Activated CD4-positive, CD25-positive, alpha-beta regulatory T cell treated with anti-CD3 and anti-CD28 coated beads, Interleukin-2, amount 50 U/mL, for 16 hours (primary cell): ENCODE measurements at places on chromosomes 4 and X.

DNA sequence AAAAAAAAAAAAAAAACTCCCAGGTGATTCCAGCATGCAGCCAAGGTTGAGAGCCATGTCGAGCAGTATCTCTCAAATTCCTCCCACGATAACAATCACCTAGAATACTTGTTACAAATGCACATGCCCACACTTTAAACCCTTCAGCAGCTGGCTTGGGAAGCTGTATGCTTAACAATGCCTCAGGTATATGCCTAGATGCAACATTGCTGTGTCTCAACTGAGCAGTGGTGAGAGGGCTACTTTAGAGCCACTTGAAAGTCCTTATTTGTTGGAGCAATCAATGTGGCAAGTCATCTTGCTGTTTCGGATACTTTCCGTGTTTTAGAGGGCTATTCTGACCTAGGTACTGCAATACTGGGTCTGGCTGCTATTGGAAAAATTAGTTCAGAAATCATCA lies 487.4 kb downstream of the INPP4B start:
- no peak for DNase-seq

- no peak for DNase-seq
Observed at GRCh38 chrX:147913570-147913969, 1.9 kb downstream of the FMR1 start.

GRCh38 chr4:84574069-84574720 lies 8.7 kb upstream of the CDS1 start:
- DNase-seq: no peak

DNA sequence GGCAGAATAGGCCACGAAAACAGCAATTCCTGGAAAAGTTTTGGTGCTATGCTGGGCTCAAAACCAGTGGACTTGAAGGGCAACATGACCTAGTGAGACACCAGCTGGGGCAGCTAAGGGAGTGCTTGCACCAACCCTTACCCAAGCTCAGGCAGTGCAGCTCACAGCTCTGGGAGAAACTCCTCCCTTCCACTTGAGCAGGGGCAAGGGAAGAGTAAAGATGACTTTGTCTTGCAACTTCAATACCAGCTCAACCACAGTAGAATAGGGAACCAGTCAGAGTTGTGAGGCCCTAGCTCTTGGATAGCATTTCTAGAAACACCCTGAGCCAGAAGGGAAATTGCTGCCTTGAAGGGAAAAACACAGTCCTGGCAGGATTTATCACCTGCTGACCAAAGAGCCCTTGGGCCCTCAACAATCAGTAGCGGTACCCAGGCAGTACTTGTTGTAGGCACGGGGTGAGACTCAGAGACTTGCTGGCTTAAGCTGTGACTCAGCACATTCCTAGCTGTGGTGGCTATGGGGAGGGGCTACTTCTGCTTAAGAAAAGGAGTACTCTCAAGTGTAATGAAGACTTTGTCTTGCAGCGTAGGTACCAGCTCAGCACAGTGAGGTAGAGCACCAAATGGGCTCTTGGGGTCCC lies 19.7 kb upstream of the ABCG2 start:
- no peak for DNase-seq

- DNase-seq: no peak
Observed at GRCh38 chrX:78839711-78840110, 92.2 kb downstream of the LPAR4 start.

DNA sequence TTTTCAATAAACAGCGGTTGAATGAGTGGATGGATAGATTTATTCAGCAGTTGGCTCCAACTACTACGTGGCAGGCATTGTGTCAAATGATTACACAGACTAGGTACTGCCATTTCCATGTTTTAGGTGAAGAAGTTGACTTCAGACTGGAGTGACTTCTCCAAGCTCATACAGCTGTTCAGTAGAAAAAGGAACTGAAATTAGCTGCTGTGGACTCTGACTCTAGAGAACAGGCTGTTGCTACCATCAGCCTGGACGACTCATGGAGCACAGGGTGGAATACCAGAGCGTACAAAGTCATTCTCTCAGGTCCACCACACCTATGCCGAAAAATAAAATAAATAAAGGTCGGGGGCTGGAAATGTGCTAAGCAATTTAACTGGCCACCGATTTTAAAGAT lies 45.3 kb downstream of the TENM3 start:
- no peak for DNase-seq

DNA sequence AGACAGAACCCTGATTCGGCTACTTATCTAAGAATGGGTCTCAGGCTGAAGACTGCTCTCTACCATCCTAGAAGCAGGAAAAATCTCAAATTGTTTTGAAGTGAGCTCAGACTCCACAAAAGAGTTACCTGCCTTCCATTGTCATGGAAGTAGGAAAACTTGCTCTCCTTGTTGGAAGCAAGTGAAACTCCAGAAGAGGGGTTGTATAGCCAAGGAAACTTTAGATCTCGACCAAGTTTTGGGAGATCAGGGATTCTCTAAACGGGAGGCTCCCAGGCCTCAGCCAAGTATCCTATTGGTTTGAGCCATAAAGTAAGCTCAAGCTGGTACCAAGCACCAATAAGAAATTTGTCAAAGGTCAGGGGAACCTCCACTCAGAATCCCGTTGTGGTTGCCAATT lies 9.2 kb upstream of the FHDC1 start:
- DNase-seq: no peak

- no peak for DNase-seq
Observed at GRCh38 chrX:8364369-8365141, 100.1 kb upstream of the VCX3B start.

DNA sequence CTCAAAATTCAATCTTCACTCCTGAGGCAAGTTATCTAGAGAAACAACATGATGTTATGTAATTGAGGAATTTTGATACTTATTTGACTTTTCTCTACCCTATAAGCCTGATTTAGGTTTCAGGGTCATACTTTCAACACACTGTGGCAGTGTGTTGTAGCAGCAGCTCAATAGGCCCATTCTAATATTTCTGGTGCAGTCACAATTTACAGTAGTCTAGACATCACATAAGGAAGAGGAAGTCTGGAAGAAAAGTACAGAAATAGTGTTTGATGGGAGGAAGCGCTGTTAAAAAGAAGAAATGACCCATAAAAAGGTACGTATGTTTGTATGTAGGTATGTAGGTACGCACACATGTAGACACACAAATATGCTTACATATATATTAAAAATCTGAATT lies 194.3 kb downstream of the ARHGAP24 start:
- DNase-seq: no peak

DNA sequence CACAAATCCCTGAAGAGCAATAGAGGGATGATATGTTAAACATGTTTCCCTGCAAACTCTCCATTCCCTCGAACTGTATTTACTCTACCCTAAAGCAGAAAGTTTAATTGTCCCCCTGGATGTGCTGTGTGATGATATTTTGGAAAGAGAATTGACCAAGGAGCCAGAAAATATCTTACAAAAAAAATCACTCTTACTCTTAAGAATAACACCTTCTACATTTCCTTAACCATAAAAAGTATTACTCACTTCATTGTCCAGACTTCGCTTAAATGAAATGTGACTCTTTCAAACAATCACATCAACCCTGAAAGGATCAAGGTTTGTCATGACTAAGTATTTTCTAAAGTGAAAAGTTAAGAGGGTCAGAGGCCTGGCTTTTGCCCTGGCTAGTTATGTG lies 49.0 kb upstream of the EGFL6 start:
- no peak for DNase-seq

- DNase-seq: no peak
Observed at GRCh38 chr4:146098978-146099377, 76.5 kb upstream of the LSM6 start.

DNA sequence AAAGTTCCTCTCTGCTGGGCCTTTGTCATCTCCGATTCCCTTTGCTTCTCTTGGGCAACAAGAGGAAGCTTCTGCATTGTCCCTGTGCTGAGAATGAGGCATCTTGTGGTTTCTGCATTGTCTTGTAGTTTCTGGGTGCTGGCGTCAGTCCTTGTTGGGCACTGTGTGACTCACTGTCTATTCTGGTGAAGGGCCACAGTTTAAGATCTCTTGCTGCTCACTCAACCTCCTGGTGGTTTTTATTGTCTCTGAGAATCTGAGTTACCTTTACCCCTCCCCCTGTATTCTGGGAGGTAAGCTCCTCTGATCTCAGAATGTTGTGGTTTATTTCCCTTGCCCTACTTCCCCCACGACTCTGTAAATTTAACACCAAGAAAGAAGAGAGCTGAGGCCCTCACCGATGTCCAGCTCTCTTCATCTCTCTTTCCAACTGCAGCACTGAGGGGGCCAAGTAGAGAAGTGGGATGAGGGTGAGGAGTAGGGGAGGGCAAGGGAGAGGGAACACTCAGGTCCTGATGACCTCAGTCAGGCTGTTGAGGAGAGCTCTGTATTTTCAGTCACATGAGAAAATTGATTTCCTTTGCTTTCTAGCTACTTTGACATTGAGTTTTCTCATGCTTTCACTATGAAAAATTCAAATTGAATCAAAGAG lies 441.6 kb upstream of the PITX2 start:
- no peak for DNase-seq

DNA sequence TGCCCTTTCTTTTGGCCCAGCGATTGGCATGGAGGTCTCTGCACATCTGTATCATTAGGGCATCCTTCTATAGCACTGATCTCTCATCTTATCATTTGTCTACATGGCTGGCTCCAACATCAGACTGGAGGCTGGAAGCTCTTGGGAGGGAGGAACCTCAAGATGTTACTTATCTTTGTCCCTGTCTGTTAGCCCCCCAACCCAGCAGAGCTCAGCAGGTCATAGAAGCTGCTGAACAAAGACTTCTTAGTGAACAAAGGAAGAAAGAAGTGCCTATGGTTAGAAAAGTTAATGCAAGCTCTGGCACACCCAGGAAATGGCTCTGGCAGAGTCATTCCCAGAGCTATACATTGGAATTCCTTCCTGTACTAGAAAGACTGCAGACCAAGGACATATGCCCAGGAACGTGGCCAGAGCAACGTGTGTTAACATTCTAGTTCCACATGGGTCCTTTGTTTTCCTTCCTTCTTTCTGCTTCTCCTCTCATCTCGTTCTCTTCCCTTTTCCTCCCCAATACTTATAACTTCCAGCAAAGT lies 74.0 kb downstream of the SEL1L3 start:
- DNase-seq: no peak

DNA sequence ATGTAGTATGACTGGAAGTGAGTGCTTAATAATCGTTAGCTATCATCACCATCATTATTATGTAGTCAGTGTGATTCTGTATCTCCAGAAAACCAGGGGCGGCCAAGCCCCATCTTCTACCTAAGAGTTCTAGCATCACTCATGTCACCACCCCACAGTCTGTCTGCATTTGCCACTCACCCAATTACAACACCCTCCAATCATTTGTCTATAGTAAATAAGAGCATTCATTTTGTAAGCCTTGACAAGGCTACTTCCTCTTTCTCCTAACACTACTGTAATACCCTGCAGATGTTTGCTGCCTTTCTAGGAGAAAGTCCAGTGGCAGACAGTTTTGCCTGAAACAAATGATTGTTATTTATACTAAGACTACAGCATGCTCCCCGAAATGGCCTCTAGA lies 15.8 kb upstream of the IL21 start:
- no peak for DNase-seq

DNA sequence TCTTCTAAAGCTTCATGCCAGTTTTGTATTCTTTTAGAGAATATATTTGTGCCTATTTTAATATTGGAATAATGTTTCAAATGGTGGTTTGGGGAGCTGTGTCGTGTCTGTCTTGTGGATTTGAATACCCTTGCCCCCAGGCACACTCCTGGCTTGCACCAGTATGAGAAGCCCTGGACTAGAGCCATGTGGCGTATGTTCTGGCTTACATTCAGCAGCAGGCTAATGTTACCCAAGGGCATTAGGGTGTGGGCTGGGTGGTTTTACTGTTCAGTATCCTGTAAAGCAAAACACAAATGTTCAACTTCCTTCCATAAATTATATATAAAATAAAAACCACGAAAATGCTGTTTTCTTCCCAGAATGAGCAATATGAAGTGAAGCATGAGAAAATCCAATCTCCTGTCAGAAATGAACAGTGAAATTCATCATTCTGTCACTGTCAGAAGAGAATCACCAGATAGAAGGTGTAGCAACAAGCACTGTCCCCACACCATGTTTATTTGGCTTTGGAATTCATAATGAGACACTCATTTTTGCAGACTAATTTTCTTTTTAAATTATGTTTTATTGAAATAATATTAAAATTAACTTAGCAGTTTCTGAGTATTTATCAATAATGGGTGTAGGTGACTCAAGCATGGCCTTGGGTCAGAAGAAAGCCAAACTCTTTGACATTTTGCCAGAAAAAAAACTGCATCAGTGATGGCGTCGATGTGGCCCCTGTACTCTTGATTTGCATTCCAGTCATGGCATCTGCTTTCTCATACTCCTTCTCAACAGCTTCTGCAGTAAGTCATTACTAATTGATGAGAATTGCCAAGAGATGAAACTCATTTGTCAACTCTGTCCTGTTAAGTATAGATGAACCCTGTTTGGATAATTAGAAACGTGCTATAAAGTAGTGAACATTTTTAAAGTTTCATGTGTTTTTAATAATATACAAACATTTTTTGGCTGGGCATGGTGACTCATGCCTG lies 43.8 kb downstream of the WWC2 start:
- DNase-seq: no peak

GRCh38 chr4:677431-678293 lies 3.3 kb downstream of the MYL5 start:
- no peak for DNase-seq

DNA sequence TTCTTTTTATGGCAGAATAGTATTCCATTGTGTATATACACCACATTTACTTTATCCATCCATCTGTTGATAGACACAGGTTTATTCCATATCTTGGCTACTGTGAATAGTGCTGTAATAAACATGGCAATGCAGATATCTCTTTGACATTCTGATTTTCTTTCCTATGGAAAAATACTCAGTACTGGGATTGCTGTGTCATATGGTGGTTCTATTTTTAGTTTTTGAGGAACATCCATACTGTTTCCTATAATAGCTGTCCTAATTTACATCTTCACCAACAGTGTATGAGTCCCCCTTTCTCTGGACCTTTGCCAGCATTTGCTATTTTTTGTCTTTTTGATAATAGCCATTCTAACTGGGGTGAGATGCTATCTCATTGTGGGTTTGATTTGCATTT lies 73.5 kb downstream of the GPAT3 start:
- no peak for DNase-seq

DNA sequence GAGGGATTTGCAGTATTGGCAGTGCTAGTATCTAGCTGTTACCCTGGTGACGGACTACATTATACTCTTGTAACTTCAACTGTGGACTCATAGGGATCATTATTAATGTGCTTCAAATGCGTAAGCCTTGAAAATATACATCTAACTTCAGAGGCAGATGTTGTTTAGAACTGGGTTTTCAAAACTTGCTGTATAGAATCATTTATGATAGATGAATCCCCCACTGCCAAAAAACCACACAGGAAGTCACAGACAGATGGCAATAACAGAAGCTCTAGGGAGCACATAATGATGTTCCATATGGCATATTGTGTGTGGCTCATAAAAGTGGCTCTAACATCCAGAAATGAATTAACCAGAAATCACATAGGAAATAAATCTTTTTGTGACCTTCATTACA lies 62.3 kb upstream of the RELL1 start:
- DNase-seq: no peak
